T-helper 2 cell (primary cell): ENCODE measurements at places on chromosomes 7 and 10.

DNA sequence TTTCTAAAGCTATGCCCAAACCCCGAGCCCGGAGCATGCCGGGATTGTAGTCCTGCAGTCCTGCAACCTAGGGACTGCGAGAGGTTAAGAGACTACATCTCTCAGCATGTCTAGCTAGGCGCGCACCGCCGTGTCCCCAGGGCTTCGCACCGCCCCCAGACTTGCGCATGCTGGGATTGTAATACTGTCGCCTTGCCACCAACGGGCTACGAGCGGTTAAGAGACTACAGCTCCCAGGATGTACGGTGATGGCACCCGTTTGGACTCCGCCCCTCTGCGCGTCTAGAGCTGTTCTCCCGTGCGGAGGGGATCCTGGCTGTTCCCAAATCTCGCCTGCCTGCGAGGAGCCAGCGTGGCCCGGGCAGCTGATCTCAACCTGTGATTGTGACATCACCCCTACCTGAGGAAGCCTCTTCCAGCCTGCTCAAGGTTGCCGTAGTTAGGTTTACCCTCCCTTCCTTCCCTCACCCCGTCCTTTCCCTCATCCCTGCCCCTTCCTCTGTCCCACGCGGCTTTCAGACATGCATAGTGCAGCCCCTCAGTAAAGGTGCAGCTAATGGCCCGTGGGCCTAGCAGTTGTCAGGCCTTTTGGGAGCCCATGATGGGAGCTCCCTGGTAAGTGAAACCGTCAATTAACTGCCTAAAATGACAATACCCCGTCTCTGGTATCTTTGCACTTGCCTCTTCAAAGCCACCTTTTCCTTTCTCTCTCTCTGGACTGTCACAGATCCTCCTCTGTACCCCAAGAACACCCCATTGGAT lies 6.3 kb upstream of the ZNF736 start:
- peak; percentile 75 for DNase-seq

- DNase-seq: no peak
Observed at GRCh38 chr7:121446526-121446925, 50.4 kb upstream of the FAM3C start.

DNA sequence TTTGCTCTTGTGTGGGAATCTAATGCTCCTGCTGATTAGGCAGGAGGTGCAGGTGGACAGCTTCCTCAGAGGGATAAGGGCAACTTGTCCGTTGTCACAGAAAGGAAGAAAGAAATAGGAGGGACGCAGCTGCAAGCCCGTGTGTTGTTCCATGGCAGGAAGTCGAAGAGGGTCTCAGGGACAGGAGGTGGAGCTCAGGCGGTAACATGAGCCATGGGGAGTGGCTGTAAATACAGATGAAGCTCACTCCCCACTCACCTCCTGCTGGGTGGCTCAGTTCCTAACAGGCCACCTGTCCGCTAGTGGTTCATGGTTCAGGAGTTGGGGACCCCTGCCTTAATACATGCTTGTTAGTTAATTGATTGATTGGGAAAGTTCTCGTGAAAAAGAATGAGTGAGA lies 101.7 kb upstream of the SFMBT2 start:
- DNase-seq: no peak

GRCh38 chr7:44063547-44063893 lies 1.8 kb downstream of the PGAM2 start:
- DNase-seq: no peak

DNA sequence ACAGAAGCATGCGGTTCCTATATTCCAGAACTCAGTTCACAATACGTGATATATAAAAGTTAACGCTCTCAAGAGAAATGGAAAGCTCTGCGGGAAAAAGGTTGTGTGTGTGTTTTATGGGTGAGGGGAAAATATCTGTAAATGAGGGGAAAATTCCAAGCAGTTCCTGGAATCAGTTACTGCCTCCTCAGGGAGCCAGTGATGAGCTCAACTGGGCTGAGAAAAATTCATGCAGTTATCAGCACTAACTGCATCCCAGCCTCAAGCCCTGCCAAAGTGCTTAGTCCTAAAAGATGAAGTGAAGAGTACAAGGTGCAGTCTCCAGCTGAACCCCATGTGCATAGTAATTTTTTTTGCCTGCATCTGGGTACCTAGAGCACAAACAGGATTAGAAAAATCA lies 191.9 kb downstream of the CDK14 start:
- DNase-seq: no peak

- no peak for DNase-seq
Observed at GRCh38 chr7:113710310-113711096, 208.3 kb downstream of the PPP1R3A start.

DNA sequence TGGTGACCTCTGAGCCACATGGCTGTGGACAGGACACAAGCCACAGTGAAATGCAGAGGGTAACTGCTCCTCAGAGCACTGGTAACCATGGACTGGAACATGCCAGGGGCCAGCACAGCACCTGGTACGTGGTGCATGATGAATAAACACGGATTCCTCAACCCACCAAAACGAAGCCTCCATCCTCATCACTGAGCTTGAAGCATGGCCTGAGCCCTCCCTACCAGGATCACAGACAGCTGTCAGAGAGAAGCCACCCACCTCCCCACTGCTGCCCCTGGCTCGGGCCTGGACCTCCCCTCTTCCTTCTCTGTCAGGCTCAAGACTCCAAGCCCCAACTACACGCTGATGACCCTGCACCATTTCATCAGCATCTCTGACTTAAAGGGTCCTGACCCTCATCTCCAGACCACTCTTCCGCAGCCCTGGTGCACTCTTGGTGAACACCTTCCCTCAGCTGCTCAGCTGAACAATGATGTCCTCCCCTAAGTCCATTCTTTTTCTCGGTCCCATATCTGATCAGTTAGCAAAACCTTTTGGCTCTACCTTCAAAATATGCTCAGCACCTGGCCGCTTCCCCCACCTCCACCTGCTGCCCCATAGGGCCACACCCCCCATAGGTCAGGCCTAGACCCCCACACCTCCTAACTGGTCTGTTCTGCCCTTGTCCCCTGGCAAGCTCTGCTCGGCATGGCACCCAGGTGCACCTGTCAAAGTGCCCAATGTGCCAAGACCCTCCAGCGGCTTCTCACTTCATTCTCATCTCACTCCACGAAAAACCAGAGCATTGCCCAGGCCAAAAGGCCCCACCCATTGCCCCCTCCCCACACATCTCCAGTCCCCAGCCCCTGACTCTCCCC lies 141.1 kb downstream of the MAPK8 start:
- DNase-seq: no peak

DNA sequence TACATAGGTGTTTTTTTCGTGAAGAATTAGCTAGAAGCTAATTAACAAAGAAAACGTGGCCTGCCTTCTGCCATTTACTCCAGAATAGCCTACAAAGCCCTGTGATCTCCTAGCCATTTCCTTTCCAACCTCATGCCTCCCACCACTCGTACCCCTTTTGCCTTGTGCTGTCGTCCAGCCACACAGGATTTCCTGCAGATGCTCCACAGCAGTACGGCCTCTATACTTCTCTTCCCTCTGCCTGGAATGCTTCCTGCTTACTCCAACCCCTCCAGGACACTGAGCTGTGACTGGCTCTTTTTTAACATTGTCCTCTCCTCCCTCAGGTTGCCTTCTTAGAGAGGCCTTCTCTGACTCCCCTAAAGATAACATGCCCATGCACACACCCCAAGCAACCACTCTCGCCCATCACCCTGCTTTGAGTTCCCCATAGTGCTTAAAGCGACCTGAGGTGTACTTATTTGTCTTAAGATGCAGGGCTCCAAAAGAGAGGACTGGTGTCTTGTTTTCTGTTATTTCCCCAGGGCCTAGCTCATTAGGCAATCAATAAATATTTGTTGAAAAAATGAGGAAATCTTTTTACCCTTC lies 32.7 kb downstream of the STK17A start:
- DNase-seq: no peak

DNA sequence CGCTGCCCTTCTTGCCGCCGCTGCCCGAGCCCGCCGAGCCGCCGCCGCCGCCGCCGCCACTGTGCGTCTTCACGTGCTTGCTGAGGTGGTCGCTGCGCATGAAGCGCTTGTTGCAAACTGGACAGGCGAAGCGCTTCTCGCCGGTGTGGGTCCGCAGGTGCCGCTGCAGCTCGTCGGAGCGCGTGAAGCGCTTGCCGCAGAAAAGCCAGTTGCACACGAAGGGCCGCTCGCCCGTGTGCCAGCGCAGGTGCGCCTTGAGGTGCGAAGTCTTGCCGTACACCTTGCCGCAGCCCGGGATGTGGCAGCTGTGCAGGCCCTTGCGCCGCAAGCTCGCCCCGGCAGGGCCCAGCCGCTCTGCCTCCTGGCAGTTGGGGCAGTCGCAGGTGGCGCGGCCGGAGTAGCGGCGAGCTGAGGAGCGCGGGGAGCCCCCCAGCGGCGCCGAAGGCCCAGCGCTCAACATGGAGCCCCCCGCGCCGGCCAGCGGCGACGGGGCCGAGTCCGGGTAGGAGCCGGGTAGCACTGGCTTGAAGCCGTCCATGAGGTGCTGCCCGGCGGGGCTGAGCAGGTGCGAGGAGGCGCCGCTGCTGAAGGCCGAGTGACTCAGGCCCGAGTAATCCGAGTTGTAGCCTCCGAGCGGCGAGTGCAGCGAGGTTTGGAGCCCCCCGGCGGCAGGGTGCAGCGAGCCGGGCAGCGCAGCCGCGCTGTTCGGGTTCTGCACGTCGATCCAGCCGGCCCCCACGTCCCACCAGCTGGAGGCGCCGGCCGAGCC lies 2.1 kb downstream of the SP8 start:
- DNase-seq: no peak

DNA sequence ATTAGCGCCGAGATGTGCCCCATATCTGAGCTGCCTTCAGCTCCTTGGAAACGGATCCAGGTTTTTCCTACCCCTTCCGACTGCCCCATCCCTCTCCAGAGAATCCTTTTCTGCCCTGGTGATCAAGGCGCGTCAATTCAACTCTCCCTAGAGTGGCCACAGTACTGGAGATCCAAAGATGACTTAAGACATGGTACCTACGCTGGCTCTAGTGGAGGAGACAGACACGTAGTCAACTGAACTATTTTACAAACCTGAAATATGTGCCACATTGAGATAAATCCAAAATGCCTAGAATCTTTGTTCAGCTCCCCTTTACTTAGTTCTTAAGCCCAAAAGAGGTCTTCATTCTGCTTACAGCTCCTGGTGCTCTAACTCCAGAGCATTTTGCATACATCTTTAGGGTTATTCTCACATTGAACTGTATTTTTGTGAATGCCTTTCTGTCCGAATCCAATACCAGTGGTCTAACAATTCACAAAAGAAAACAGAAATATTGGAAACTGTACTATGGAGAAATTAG lies 444 bp upstream of the TNPO3 start:
- no peak for DNase-seq

GRCh38 chr7:143519411-143520131 lies 41.9 kb downstream of the TAS2R41 start:
- no peak for DNase-seq

DNA sequence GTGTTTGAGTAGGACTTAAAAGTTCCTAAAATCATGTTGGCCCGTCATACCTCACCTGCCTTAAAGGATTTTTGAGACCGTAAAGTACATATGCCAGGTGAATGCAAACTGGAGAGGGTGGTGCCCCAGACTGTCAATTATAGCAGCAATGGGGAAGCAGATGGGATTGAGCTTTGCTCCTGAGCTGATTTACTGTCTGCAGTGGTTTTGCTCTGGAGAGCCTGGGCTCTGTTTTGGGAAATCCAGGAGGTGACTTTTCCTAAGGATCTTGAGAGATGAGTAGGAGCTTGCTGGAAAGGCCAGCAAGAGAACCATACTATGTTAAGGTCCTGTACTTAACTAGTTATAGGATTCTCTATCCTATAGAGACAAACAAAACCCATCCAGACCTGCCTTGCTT lies 43.0 kb downstream of the COL13A1 start:
- DNase-seq: no peak

GRCh38 chr10:132546567-132547420 lies 9.2 kb downstream of the INPP5A start:
- DNase-seq: no peak

GRCh38 chr10:100524206-100524605 lies 4.5 kb upstream of the SEC31B start:
- DNase-seq: no peak

- DNase-seq: no peak
Observed at GRCh38 chr7:23242321-23242720, 4.3 kb upstream of the GPNMB start.

GRCh38 chr10:5692461-5693358 lies 8.1 kb downstream of the TASOR2 start:
- DNase-seq: peak; percentile 52

DNA sequence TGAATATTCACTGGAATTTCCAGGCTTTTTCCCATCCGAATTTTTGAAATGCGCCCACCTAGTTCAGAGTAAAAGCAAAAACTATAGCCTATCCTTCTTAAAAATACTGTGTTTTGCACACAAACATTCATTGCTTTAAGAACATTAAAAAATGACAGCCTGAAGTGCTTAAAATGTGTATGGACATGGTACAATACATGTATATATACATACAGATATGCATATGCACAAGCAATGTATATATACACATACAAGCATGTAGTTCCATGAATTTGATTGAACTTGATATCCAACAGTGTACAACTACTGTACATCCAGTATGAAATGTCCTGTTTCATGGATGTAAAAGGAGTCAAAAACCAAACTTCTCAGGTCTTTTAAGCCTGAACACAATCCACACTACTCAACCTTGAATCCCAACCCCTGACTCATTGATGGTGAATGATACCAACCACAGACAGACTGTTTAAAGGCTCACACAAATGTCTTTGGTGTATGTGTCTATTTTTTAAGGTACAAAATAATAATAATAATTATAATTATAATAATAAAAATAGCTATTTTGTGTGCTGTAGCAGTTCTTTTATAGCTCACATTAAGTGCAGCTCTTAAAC lies 14.8 kb downstream of the INHBA start:
- DNase-seq: no peak

- no peak for DNase-seq
Observed at GRCh38 chr10:81569488-81569887, 305.5 kb upstream of the NRG3 start.

DNA sequence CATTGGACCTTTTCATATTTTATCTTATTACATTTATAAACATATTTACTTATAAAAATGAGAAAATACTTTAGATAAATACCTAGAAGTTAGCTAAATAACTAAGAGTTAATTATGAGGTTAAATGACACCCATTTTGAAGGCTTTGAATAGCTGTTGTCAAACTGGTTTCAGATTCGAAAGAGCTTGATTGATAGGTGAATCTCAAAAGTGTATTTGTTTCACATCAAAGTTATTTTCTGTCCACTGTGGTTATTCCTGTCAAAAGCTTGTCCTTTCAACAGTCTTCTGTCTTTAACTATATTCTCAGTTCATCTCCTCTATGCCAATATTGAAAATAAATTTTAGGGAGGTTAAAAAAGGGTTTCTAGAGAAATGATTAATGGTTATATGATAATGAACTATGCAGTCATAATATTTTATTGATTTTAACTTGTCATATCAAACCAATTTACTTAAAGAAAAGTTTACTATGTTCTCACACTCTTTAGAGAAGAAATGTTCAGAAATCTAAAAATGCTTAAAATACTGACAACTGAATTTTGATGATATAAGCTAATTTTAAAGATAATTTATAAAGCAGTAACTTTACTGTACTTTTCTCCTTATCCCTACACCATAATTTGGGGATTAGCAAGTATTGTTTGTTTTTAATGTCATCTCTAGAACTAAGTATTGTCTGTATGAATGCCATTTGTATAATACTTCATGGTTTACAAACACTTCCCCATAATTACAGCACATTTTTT lies 72.0 kb upstream of the FOXP2 start:
- DNase-seq: no peak

GRCh38 chr10:103265717-103266329 lies 11.1 kb upstream of the INA start:
- no peak for DNase-seq

- no peak for DNase-seq
Observed at GRCh38 chr7:44261240-44261639, 60.5 kb downstream of the YKT6 start.

- no peak for DNase-seq
Observed at GRCh38 chr10:18303851-18304801, 163.9 kb downstream of the CACNB2 start.
